Thymus (tissue), 14 donors: ENCODE measurements at places on chromosomes 3 and 15.

DNA sequence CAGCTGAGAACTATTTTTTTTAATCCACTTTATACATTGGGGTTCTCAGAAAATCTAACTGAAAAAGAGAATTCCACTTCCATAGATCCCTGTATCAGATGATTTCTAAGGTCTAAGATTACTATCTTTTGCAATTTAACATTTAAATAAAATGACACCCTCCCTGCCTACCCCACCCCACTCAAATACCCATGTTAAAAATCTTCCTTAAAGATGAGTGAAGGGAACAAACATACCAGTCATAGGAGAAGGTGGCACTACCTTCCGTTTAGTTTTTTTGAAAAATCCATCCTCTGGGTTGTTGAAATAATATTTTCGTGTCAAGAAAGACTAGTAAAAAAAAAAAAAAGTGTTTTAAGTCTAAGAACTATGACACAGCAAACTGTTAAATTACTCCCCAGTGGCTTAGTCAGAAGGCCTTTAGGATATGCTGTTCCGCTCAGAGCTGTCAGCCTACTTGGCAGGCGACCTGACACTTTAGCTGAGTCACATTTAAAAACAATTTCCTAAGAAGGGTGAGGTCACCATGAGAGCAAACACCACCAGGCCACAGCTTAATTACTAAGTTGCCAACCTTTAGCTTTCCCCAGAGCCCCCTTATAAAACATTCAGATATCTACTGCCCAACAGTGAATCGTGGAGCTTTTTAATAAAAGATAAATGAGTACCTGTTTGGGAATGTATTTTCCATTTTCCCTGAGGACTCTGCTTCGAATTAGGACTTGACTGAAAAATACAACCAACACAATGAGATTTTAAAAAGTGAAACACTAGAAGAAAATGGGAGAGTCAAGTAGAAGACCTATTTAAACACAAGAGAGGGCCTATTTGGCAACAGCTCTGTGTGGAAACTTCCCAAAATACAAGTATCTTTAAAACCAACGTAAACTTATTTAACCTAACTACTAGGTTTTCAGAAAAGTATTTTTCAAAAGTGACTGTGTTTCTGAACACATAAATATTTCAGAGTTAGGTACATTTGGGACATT lies 9.6 kb downstream of the EMC3 start:
- no peak for DNase-seq

- DNase-seq, result no peak
These were observed 42.7 kb downstream of the MAP6D1 start for GRCh38 chr3:183782576-183783276.

- no peak for DNase-seq
These were observed 7.7 kb upstream of the SIAH2 start for GRCh38 chr3:150770681-150771080.

DNA sequence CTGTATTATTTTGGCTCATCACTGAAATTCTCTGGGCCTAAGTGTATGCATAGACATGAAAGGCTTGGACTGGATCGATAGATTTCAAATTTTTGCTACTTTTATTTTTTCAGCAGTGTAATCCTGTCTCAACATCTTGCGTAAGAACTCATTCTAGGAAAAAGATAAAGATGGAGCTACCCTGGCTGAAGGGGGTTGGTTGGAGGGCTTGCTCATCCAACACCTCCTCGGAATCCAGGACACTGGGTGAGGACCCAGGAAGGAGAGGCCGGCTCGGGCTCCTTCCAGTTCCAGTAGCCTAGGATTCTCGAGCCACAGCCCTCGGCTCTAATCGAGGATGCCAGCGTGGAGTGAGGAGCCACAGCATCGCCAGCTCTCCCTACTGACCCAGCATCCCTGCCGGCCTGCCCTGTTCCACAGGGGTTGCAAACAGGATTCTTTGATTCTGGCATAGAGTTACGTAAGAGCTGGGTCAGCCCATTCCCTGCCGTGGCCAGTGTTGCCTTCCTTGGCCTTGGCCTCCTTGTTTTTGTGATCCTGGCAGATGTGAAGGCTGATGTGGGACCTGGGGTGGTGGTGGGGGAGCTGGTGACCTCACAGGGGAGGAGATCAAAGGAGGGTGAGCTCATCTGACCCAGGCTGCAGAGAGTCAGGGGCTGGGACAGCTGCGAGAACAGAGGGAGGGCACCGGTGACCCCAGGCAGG lies 149.5 kb downstream of the ALDH1A2 start:
- DNase-seq, result no peak

GRCh38 chr3:71906976-71907375 lies 122.0 kb upstream of the PROK2 start:
- no peak for DNase-seq

GRCh38 chr3:24290596-24290995 lies 204.1 kb downstream of the THRB start:
- no peak for DNase-seq

- DNase-seq, result no peak
These were observed 545.5 kb downstream of the NTRK3 start for GRCh38 chr15:87711026-87711425.

DNA sequence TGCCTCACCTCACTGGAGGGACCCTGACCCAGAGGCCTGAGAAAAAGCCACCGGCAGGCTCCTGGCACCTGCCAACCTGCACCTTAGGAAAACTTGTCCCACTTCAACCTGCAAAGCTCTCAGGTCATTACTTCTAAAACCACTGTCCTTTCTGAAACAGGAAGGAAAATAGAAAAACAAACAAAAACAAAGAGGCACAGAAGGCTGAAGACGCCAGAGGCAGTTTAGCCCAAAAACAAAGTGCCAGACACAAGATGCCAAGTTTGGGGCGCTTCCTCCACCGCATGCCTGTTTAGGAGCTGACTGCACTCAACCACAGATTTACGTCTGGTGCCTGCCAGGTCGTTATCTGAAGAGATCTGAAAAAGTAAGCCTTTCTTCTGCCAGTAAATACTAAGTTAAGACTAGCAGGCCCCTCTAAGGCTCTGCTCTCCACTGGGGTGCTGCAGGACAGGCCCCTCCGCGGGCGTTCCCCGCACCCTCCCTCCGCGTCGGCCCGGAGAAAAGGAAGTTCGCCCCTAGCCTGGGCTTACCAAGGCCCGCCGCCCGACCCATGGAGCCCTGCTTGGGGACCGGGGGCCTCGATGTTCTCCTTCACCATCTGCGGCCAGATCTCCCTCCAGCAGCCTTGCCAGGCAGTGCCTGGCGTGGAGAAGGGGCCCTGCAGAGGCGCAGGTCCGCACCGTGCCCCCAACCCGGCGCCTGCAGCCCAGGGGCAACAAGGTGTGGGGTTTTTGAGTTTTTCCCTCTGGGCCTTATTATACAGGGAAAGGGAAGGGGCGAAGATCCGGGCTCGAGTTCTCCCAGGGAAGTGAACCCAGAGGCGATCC lies 1.3 kb downstream of the GOLGA8A start:
- DNase-seq, result peak; percentile 24

- peak; percentile 76 for DNase-seq
These were observed 10.0 kb downstream of the POC1A start for GRCh38 chr3:52144034-52144795.

DNA sequence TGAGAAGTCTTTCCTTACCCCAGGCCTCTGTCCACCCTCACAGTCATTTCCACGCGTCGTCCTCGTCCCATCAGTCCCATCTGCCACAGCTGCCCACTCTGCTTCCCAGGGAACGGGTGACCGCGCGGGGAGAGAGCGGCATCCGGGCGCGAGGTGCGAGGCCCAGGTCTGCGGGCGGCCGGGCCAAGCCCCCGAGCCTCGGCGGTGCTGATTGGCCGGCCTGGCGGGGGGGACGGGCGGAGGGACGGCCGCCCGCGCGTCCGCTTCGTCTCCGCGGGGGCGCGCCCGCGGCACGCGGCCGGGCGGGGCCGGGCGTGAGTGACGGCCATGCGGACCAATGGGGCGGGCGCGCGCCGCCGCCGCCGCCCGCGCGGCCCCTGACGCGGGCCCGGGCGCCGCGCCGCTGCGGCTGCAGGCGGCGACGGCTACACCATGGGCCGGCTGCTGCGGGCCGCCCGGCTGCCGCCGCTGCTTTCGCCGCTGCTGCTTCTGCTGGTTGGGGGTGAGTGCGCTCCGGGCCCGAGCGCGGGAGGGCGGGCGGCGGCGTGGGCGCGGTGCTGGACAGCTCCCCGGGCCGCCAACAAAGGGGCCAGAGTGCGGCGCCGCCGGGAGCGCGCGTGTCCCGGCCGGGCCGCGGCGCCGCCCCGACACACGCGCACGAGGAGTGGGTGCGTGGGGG lies at the start of gene PODXL2:
Gene PODXL2 (plus strand): TSS at position 398 of the 679 bp plus-strand sequence. CDS start 35 bp downstream, at position 433.
- DNase-seq, result peak; percentile 30

DNA sequence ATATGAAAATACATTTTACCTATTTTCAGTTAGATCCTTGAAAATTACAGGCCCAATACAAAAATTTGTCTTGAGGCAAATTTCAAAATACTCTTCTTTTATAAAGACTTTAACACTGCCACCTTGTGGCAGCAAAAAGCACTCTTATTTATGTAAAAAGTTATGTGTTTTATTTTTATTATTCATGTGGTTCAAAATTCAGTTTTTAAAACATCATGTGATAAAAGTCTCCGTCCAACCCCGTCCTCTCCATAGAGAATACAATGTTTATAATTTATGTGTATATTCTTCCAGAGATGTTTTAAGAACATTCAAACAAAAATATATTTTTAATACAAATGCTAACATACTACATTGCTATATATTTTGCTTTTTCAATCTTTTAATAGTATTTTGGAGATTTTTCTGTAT lies 36.9 kb upstream of the TRIM59 start:
- DNase-seq, result no peak

DNA sequence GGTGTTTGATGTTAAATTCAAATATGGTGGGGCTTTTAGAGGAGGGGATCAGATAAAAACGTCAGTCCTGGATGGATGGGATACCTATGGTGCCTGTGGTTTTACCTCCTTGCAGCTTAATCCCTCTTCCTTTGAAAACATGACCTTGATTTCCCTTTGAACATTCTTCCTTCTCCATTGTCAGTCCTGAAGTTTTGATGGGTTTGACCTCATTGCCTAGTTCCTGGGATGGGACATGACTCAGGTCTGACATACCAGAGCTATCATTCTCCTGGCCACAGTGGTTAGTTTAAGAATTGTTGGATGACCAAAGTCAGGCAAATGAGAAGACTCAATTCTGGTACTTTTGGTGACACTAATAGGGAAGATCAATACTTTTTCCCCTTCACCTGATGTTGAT lies 87.2 kb downstream of the PRICKLE2 start:
- no peak for DNase-seq

- DNase-seq, result no peak
These were observed 45.5 kb upstream of the HERC1 start for GRCh38 chr15:63879211-63879610.

DNA sequence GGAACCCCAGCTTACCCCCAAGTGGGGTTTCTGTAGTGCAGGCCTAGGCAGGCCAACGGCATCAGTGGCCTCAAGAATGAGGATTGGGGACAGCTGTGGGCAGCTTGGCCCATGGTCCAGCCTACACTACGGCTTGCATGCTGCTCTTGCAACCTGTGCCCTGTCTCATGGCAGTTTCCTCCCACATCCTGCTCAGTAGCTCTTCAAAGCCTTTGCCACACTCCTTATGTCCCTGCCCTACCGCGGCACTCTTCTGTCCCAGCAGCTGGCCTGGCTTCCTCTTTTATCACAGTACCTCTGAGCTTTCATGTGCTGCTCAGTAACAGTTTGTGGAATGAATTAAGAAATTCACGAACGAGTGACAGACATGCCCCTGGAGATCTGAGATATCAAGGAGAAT lies 431.0 kb downstream of the EPHB1 start:
- DNase-seq, result peak; percentile 63

DNA sequence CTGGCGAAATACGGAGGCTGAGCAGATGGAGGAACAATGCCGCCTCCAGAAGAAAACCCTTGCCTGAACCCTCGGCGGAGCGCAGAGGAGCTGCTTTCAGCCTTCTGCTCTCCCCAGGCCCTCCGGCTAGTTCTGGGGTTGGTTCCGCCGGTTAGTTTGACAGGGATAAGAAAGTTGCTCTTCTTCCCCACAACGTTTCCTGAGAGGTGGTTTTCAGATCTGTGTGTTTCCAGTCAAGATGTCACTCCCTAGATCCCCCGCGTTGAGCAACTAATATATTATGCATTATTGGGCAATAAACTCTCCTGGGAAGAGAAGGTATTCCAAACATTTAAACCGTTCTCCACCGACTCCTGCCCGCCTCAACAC lies 551 bp downstream of the NLGN1 start:
- no peak for DNase-seq
